ENCODE measurements at places on chromosomes 3 and 15.
A peak's percentile ranks its signal among the peaks of the same experiment; 100 is the strongest.

GRCh38 chr3:179234199-179234598 lies 16.7 kb downstream of the KCNMB3 start:
- DNase-seq: no peak

GRCh38 chr15:69863446-69863845 lies 234.3 kb downstream of the TLE3 start:
- DNase-seq: no peak

DNA sequence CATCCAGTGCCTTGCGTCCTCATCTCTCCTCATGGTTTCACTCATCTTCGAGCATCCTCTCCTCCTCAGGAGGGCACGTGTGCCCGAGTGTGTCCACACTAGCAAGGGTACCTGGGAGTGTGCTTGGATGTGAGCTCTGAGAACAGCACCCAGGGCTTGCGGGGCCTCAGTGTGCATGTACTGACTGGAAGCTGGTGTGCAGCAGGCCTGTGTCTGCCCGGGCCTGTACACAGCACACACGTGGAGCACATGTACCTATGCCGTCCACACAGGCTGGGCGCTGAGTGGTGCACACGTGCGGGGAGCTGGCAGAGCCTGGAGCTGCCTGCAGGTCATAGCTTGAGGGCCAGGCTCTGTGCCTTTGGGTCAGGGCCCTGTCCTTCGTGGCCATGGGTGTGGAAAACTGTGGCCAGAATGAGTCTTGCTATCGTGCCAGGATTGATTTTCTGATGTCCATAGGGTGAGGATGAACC lies 34.9 kb downstream of the TSPAN3 start:
- DNase-seq: no peak

GRCh38 chr3:126680667-126681055 lies 23.4 kb upstream of the CHCHD6 start:
- no peak for DNase-seq

DNA sequence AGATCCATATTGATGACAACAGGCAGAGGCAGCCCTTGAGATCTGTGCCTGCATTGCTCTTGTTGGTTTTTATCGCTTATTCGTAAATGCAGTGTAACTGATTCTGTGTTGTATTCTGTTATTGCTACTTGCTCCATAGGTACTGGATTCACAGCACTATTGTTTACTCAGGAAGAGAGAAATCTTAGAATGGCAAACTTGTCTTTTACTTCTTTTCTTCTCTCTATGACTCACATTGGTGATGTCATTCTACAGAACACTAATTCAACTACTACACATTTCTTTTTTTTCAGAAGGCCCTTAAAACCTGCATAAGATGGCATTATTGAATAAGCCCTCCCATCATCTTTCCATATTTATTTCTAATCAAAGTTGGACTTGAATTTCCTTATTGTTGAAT lies 201.0 kb upstream of the GBE1 start:
- peak; percentile 33 for DNase-seq

GRCh38 chr15:48358229-48359152 lies 27.3 kb downstream of the DUT start:
- DNase-seq: peak; percentile 68

DNA sequence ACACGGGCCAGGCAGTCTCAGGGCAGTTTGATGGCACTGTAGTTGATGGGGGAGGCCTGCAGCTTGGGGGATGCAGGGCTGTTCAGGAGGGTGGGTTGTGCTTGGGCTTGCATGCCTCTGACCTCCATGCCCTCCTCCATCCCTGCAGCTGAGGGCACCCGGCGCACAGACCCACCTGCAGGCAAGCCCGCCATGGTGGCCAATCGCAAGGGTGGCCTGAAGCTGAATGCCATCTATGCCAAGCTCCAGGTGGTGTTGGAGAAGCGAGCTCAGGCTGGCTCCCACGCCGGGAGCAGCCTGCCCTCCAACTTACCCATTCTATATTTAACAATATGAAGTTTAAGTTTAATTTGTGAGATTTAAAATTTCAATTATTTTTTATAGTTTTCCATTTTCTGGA lies 228.7 kb upstream of the DPH6 start:
- DNase-seq: no peak

- no peak for DNase-seq
Measured at GRCh38 chr3:129672412-129672811, 65.9 kb upstream of the PLXND1 start.

DNA sequence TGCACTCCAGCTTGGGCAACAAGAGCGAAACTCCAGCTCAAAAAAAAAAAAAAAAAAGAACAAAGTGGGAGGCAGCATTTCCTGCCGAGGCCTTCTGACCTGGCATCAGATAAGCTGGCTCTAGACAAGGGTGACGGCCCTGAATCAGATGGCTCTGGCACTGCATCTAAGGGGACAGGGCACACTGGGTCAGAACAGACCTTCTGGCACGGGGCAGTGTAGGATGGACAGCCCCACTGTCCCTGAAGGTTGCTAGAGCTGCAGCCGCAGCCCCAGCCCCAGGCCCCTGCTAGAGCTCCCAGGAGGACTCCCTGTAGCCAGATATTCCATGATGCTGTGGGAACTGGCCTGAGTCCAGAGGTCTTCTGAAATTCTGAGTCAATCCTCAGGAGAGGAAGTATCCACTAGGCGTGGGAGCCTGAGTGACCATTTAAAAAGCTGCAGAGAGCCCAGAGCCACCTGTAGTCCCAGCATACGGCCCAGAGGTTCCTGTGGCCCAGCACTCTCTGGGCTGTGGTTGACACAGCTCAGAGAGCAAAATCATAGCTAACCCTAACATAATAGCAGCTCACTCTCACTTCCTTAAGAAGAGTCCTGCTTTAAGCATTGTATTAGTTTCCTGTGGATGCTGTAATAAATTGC lies 69.2 kb upstream of the MFGE8 start:
- DNase-seq: peak; percentile 82

GRCh38 chr3:79930196-79930595 lies 162.4 kb upstream of the ROBO1 start:
- DNase-seq: no peak

GRCh38 chr15:59738676-59739075 lies 49.6 kb upstream of the BNIP2 start:
- DNase-seq: no peak

- no peak for DNase-seq
Measured at GRCh38 chr3:291646-292436, 95.3 kb downstream of the CHL1 start.

DNA sequence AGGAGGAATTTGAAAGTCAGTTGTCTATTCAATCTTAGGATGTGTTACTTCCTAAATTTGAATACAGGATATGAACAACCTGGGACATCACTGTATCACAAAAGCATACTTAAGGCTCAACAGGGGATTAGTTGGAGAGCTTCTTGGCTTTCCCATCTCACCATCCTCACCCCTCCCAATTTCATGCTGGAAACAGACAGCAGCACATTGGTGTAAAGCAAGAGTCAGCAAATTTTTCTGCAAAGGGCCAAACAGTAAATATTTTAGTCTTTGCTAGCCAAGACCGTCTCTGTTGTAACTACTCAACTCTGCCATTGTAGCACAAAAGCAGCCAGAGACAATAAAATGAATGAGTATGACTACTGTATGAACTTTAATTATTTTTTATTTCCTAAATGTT lies 94.9 kb downstream of the ERC2 start:
- no peak for DNase-seq

DNA sequence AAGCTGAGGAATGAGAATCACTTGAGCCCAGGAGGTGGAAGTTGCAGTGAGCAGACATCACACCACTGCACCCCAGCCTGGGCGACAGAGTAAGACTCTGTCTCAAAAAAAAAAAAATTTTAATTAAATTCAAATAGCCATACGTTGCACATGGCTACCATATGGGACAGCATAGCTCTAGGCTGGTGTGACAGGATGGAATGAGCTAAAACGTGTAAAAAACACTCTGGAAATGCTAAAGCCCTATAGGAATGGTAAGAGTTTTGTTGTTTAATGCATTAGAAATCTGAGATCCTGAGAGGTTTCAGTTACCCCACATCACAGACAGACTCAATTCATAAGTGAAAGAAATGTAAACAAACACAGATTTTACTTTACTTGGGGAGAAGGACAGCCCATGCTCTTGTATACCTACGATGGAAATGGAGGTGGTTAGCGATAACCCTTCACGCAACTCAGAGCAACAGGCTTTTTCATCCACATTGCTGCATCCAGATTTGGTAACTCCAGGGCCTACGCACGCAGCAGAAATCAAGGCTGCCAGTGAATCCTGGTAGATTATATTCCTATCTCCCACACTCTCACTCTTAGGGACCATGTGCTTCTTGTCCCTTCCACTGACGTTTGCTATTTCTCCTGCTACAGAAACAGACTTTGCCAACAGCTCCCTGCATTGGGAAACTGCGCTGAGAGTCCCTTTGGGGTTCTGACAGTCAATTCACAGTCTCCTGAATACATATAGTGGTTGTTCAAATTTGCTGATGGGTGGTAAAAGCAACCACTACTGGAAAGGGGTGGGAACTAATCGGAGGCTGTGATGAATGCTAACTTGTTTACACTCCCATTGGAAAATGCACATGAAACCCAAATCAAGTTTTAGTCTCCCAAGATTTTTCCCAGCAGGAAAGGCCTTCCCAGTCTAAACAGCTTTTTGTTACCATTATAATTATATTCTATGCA lies 3.1 kb downstream of the SH3BP5 start:
- DNase-seq: no peak

DNA sequence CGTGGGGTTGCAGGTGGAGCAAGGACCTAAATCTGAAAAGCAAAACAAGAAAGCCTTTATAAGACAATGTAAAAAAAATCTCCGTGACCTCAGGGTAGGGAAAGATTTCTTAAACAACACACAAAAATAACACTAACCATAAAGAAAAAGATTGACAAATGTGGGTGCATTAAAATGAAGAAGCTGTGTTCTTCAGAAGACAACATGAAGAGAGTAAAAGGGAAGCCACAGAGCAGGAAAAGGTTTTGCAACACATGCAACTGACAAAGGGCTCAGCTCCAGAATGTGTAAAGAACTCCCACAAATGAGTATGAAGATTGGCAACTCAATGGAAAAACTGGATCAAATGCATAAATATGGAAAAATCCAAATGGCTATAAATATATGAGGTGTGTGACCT lies 74.2 kb downstream of the MAGEF1 start:
- DNase-seq: no peak

DNA sequence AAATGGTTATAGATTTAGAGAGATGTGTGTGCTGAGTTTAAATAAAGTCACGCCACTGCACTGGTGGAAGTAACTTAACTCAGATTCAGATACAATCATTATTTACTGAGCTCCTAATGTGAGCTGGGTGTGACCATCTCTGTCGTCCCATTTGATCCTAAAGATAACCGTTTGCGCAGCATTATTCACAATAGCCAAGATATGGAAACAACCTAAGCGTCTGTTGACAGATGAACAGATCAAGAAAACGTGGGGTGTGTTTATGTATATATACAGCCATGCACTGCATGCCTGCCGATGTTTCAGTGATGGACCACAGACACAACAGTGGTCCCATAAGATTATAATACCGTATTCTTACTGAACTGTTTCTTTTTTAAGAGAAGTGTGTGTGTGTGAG lies 71.2 kb downstream of the TAMM41 start:
- DNase-seq: no peak

DNA sequence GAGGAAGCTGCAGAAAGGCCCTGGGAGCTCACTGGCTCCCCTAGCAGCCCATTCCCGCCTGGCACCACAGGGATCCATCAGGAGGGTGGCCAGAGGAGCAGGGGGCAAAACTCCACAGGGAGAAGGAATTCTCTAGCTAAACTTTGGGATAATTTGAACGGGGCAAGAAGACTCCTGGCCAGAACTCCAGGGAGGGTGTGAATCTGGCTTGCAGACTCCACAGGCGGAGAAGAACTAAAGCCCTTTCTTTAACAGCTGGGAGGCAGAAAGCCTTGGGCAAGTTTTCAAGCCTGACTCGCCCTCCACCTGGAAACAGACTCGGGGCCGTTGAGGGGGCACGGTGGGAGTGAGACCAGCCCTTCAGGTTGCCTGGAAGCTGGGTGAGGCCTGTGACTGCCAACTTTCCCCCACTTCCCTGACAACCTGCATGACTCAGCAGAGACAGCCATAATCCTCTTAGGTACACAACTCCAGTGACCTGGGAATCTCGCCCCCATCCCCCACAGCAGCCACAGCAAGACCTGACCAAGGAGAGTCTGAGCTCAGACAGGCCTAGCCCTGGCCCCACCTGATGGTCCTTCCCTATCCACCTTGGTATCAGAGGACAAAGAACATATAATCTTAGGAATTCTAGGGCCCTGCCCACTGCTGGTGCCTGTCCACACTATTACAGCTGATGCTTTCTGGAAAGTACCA lies 28.6 kb downstream of the SLC27A2 start:
- DNase-seq: no peak

DNA sequence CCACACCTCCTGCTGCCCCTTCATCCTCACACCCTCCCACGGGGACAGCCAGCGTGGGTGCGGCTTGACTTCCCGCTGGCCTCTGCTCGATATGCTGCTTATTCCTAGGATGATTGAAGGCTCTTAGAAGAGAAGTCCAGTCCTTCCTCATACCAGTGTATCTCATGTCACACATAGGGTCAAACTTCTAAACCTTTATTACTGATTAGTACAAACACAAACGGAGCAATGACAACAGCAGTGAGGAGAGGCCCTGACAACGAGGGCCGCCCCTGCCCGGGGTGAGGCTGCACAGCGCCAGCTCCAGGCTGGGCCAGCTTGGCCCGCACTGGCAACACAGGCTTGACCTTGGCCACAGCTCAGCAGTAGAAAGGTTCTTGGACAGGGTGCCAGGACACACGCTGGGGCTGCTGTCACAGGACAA lies 3.7 kb downstream of the CIB1 start:
- no peak for DNase-seq

GRCh38 chr15:35627696-35628095 lies 81.7 kb upstream of the DPH6 start:
- DNase-seq: no peak

DNA sequence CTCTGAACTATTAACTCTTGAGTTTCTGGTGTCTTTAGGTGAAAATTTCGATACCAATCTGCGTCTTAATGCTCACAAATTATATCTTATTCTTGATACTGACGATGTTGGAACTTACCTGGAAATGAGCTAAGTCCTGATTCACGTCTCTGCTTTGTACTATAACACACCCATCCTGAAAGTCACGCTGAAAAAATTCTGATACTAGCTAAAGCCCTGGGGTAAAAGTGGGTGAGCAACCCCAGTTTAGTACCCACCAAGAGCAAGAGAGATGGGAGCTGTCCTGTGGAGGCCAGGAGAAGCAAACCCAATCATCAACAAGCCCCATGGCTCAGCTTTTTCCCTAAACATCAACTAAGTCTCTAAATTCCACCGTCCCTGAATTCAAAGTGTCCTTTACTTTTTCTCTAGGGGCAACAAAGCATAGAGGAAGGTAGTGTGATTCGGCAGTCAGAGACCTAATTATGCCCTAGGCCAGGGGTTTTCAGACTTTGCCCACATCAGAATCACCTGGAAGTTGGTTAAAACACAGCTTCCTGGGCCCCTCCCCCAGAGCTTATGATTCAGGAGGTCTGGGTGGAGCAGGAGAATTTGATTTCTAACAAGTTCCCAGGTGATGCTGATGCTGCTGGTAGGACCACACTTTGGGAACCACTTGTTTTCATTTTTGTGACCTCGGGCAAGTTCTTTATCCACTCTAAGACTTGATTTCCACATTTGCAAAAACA lies 90.2 kb downstream of the OSBPL10 start:
- DNase-seq: no peak
